ENCODE measurements at places on chromosomes 5 and 9.

- no peak for DNase-seq
Measured at GRCh38 chr5:120320626-120321025, 143.5 kb upstream of the PRR16 start.

DNA sequence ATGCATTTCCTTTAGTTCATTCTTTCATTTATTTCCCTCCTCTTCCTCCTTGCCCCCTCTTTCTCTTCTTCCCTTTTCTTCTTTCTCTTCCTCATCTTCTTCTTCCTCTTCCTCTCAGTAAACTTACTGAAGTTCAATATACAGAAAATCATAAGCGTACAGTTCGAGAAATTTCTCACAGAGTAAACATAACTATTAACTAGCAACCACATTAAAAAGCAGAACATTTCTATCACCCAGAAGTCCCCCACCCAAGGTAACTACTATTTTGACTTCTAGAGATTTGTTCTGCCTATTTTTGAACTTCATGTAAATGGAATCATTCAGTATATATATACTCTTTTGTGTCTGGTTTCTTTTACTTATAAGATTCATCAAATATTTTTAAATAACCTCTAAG lies 48.2 kb downstream of the TNFAIP8 start:
- DNase-seq, result no peak

DNA sequence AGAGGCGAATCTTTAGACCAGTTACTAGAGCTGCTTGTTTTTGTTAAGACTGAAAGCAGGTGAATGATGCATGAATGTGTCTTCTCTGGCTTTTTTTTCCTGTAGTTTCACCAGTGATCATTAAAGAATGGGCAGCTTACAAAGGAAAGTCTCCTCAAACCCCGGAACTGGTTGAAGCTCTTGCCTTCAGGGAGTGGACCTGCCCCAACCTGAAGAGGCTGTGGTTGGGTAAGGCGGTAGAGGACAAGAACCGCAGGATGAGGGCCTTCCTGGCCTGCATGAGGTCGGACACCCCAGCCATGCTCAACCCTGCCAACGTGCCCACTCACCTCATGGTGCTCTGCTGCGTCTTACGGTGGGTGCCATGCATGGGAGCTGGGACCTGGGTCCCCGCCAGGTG lies 33.3 kb upstream of the PHF2 start:
- DNase-seq, result no peak

DNA sequence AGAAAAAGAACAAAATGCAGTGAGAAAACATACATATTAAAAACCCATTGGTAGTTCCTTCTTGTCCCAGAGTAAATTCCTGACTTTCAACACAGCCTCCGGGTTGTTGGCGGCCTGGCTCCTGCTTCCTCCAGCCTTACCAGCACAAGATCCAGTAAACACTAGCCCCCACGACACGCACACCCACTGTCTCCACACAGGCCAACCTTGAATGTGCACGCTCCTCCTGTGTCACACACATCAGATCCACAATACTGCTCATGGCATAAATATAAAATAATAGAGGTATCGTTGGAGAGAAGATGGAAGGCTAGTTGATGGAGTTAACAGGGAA lies 2.5 kb upstream of the SLC31A2 start:
- DNase-seq, result no peak

DNA sequence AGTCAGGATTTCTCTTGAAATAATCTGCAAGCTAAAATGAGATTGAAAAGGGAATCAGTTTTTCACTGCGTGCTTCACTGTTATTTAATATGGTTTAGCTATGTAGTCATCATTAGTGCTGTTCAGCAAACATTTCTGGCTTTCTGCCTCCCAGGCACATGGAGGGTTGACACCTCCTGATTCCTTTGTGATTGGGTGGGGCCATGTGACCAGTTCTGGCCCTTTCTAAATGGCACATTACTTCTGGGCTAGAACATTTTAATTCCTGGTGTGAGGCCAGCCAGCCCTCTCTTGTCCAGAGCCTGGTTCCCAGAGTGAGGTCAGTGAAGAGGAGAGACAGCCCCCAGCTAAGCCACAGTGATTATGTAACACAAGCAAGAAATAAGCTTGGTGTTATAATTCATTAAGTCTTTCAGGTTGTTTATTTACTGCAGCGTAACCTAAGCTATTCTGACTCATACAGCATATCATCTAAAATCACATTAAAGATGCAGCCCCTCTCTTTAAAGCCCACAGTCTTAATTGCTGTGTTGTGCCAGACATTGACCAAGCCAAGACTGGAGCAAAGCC lies 17.4 kb upstream of the ARSI start:
- no peak for DNase-seq

- DNase-seq, result no peak
Measured at GRCh38 chr9:3433754-3434153, 92.0 kb downstream of the RFX3 start.

GRCh38 chr9:83385317-83385716 lies 152.9 kb downstream of the FRMD3 start:
- DNase-seq, result no peak
